Activated CD4-positive, alpha-beta T cell treated with anti-CD3 and anti-CD28 coated beads, Interleukin-2, amount 50 U/mL, for 4 hours (primary cell): ENCODE measurements at places on chromosomes 5 and 9.

GRCh38 chr9:110192531-110193261 lies 15.3 kb downstream of the C9orf152 start:
- DNase-seq, result no peak

DNA sequence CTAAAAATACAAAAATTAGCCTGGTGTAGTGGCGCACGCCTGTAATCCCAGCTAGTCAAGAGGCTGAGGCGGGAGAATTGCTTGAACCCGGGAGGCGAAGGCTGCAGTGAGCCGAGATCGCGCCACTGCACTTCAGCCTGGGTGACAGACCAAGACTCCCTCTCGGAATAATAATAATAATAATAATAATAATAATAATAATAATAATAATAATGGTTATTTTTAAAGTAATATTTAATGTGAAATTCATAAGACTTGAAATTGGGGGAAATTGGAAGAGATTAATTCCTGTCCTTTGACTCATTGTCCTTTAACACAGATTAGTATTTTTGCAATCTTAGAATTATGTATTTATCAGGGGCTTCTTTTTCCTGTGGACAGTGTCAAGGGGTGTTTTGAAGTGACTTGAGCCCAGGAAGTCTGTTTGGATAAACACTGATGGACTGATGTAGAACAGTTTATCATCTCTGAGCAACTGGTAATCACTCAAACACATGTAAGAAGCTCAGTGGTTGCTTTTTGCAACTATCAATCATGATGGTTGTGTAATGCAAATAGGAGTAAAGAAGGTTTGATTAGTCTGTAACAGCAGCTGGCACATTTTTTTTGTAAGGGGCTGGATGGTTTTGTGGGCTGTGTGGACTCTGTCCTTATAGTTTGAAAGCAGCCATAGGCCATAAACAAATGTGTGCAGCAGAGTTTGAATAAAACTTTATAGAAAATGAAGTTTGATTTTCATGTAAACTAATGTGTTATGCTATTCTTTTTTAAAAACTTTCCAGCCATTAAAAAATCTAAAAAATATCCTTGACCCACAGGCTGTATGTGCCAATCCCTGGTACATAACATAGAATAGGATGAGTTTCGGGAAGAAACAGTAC lies 93.5 kb downstream of the F2RL2 start:
- DNase-seq, result no peak

DNA sequence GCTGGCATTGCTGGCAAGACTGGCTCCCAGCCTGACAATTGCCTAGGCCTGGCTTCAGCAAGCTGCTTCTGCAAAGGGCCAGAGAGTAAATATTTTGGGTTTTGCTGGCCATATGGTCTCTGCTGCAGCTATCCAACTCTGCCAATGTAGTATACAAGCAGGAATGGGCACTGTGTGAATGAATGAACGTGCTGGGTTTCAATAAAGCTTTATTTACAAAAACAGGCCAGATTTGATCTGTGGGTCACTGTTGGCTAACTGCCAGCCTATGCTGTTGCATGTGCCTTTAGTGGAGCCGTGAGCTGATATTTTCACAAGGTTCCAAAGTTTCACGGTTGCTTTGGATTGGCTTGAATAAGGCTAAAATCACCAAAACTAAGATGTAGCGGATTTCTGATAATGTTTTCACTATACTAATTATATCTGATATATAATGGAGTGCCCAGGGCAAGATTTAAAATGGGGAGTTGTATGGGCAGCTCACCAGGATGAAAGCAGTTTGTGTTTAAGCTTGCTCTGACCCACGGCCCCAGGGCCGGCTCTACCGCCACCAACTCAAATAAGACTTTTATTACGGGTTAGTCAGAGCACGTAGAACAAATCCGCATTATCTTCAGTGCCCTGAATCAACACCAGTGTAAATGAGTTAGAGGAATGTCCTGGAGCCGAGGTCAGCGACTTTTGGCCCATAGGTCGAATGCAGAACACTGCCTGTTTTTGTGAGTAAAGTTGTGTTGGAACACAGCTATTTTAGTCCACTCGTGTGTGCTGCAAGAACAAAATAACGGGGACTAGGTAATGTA lies 98.6 kb upstream of the DAP start:
- no peak for DNase-seq

DNA sequence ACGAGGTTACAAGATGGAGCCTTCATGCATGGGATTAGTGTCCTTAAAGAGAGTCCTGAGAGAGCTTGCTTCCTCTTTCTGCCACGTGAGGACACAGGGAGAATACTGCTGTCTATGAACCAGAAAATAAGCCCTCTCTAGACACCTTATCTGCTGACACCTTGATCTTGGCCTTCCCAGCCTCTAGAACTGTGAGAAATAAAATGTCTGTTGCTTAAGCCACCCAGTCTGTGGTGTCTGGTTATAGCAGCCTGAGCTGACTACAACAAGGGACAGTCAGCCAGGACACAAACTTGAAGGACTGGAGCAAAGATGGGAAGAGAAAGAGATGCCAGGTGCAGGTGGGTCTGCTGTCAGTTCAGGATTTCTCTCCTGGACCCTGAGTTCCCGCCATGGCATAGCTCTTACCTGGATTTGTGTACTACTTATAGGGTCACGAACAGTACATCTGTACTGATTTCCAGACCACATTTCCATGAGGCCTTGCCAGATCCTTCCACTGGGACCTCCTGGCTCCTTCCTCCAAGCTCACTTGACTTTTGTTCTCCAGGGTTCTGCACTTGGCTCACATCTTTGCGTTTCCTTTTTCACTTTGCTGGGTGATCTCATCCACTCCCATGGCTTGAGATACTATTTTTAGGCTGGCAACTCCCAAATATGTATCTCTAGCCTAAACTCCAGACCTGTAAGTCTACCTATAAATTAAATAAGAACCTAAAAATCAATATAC lies 44.9 kb upstream of the LIFR start:
- no peak for DNase-seq

DNA sequence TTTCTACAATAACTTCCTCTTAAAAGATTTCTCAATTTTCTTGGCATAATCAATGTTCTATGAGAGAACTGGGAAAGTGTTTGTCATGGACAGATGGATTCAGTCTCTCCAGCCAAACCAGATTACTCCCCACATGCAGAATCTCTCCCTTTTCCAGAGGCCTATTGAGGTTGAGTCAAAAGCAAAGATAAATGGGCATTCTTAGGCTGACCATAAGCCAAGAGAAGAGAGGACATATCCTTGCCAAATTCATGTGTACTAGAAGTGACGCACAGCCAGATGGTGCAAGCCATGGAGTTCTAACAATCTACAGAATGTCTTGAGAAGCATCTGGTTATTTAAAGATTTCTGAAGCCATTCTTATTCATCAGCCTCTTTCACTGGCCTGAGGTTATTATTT lies 2115.0 kb downstream of the MAT2B start:
- no peak for DNase-seq
